CD4-positive, alpha-beta T cell treated with Interleukin-6 for 4 hours (primary cell): ENCODE measurements at places on chromosomes 6 and 20.

- DNase-seq, result no peak
Measured at GRCh38 chr6:90224196-90224595, 72.4 kb downstream of the BACH2 start.

- DNase-seq, result no peak
Measured at GRCh38 chr20:8657664-8658063, 411.2 kb upstream of the PLCB4 start.

DNA sequence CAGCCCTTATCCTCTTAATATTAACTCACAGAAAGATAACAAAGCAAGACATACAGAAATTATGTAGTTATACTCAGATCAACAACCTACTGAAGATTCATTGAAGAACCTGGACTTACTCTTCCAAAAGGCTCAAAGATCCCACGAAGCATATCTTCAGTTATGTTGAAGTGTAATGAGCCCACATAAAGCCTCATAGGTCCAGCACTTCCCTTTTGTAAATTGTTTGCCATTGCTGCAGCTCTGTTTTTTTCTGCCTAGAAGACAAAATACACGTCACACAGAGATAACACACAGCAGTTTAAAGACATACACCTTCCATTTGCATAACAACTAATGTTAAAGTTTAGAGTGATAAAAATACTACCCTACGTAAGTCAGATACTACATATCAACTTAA lies 20.4 kb downstream of the RBM39 start:
- no peak for DNase-seq

GRCh38 chr6:14540276-14540675 lies 422.7 kb downstream of the CD83 start:
- no peak for DNase-seq
